ENCODE measurements at places on chromosomes 2 and 18. TPM values are rescaled to one million over a fixed set of nuclear protein-coding genes. Genes with fewer than 3 reads are reported as not detected.

The PTPRN gene
- total RNA-seq: not detected

The CFAP65 gene
- total RNA-seq: not detected

The D2HGDH gene
- 28.0 TPM for total RNA-seq

The UGT1A4 gene
- not detected for total RNA-seq

The MERTK gene
- total RNA-seq: 0.10 TPM

The ZNF892 gene
- 3.8 TPM for total RNA-seq

The RRM2 gene
- 604 TPM for total RNA-seq

The FAM228B gene
- total RNA-seq: 6.2 TPM

The KLHL41 gene
- total RNA-seq: not detected

Data from activated CD8-positive, alpha-beta T cell treated with anti-CD3 and anti-CD28 coated beads, Interleukin-2, amount 10 ng/mL, durations not matched to agents 7 days and 5 days (primary cell).